ENCODE measurements at places on chromosomes 16 and 17.

DNA sequence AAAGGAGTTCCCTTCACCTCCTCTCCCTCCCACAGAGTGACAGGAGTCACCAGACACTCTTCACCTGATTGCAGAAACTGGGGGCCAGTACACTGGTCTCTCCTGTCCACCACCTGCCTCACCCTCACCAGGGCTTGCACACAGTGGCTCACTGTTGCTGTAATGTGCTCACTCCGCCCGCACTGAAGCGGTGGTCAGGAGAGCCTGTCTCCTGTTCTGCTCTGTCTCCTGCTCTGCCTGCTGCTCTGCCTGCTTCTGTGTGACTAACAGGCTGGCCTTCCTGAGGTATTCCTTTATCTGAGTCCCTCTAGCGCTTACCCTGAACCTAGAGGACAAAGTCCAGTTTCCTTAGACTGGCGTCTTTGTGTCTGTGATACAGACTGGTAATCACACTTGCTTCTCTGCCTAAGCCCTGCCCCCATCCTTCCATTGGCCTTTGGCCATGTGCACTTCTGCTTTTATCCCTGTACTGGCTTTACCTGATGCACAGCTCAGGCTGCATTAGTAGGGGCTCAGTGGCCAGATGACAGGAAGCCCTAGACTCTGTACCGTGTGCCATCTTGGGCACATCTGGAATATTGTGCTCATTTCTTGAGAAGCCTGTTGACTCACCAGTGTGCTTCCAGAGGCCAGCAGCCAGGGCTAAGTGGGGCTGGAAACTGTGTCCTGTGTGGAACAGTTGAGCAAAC lies 13.3 kb downstream of the PROCA1 start:
- no peak for DNase-seq

- DNase-seq, result no peak
Observed at GRCh38 chr16:629185-629832, 1.5 kb upstream of the WFIKKN1 start.

DNA sequence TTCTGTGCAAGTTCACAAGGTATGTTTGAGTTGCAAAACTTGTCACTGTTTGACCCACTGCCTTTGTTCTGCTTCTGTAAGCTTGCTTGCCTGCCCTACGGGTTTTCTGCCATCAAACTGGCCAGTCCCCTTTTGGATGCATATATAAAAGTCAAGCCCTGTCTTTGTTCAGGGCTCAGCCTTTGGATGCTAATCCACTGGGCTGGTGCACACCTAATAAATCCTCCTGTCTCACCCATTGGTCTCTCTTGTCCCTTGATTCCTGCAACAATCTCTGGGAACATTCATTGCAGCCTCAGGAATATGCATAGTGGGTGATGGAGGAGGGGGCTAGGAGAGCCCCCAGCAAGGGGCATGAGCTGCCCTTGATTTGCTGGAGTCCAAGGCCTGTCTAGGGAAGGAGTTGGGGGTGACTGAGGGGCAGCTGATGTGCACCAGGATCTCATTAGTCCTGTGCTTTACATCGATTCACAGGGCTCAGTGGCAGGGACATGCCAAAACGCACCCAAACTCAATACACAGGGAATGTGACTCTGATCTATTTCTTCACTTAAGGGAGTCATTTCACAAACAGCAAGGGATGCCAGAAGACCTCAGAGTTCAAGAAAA lies 225.4 kb upstream of the NLRP1 start:
- DNase-seq, result no peak

- DNase-seq, result no peak
Observed at GRCh38 chr16:15942931-15943690, 6.3 kb upstream of the ABCC1 start.

- DNase-seq, result no peak
Observed at GRCh38 chr17:75087558-75088453, at the start of gene SLC16A5. Gene SLC16A5, plus strand, starts transcription at chr17:75087954. Its CDS starts 5,683 bp downstream, at chr17:75093637.

- DNase-seq, result no peak
Observed at GRCh38 chr17:45270828-45271418, 9.0 kb upstream of the SPATA32 start.

DNA sequence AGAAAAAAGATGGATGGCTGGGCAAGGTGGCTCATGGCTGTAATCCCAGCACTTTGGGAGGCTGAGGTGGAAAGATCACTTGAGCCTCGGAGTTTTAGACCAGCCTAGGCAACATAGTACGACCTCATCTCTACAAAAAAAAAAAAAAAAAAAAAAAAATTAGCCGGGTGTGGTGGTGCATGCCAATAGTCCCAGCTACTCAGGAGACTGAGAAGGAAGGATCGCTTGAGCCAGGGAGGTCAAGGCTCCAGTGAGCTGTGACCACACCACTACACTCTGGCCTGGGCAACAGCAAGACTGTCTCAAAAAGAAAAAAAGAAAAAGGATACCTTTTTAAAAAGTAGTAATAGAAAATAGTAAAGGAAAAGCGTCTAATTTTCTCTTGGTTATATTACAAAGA lies 20.7 kb downstream of the ZNF652 start:
- DNase-seq, result no peak
